NCI-H82 (cell line): ENCODE measurements at places on chromosomes 3 and 15.
A peak's percentile ranks its signal among the peaks of the same experiment; 100 is the strongest.

- DNase-seq, result no peak
Measured at GRCh38 chr3:170653801-170654200, 67.9 kb upstream of the SLC7A14 start.

- no peak for DNase-seq
Measured at GRCh38 chr3:160473221-160473620, 23.6 kb upstream of the TRIM59 start.

DNA sequence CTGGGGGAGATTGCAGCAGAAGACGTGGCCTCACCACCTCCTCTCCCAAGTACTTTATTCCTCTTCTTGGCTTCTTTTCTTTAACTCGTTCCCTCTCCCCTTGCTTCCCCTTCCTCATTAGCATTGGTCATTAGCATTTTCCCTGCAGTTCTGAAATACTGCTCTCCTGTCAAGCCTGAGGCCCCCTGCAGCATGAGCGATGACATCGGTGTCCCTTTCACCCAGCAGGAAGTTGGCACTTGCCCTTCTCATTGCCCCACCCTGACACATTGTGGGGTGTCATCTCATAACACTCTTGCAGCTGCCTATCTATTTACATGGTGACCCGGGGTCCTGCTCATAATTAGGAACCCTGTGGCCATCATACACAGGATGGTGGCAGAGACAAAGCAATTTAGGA lies 167.1 kb downstream of the ARRDC4 start:
- no peak for DNase-seq

DNA sequence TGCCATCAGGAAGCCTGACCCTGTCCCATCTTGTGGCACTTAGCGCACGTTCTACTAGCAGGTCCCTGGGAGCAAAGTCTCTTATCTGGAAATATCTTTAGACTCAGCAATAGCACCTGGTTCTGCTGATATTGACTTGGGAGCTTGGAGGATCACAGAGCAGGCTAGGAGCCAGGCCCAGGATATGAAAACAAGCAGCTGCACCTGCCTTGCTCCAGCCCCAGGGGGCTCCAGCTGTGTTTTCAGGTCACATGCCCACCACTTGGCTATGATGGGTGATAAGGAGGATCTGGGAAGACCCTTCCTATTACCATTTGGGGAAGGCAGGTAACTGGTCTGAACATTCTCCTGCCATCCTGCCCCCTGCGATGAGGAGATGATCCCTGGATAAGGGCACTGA lies 87.8 kb downstream of the C3orf70 start:
- no peak for DNase-seq

GRCh38 chr3:53084310-53085001 lies 38.6 kb upstream of the SFMBT1 start:
- no peak for DNase-seq

DNA sequence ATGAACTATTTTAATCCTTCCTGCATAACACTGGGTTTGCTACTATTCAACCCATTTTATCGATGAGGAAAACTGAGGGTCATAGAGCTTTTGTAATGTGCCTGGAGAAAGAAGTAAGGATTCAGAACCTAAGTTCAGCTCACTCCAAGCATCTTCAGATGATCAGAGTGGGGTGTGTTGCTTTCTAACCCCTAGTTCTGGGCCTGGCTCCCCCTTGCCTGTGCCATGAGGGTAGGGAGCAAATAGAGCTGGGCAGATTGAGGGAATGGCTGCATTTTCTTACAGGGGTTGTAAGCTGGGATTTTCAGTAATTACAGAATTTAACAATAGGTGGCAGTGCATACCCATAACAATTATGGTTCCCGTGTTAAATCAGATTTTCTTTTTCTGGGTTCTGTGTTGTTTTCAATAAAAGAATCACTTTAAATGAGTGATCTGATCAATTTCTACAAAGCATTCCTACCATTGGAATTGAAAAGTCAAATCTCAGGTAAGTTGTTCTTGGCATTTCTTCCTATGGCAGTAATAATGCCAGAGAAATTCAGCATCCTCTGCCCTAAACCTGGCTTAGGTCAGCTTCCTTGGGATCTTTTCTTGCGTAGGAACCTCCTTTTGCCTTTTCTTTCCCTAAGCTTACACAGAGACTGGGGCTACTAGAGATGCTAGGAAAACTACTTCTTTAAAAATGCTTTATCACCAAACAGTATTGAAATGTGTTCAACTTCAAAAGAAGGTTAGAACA lies 103.8 kb upstream of the IL12A start:
- DNase-seq, result peak; percentile 72

GRCh38 chr3:151969026-151969642 lies 95.7 kb downstream of the SUCNR1 start:
- no peak for DNase-seq

DNA sequence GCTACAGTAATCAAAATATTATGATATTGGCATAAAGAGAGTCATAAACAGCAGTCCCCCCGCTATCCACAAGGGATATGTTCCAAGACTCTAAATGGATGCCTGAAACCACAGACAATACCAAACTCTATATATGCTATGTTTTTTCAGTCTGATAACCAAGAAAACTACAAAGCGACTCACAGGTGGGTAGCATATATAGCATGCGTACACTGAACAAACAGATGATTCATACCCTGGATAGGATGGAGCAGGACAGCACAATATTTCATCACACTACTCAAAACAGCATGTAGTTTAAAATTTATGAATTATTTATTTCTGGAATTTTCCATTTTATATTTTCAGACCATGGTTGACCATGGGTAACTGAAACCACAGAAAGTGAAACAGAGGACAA lies 87.0 kb upstream of the PPP2R3A start:
- DNase-seq, result no peak

GRCh38 chr3:46549989-46550388 lies 16.1 kb downstream of the LRRC2 start:
- no peak for DNase-seq

- DNase-seq, result no peak
Measured at GRCh38 chr3:156298938-156299337, 178.6 kb downstream of the KCNAB1 start.

GRCh38 chr3:182683453-182683852 lies 109.9 kb upstream of the ATP11B start:
- DNase-seq, result peak; percentile 89

GRCh38 chr3:97960993-97961766 lies 11.1 kb downstream of the RIOX2 start:
- no peak for DNase-seq

GRCh38 chr15:60854858-60855564 lies 374.1 kb downstream of the RORA start:
- peak; percentile 60 for DNase-seq

- DNase-seq, result no peak
Measured at GRCh38 chr15:62209322-62209721, 44.2 kb upstream of the C2CD4B start.

DNA sequence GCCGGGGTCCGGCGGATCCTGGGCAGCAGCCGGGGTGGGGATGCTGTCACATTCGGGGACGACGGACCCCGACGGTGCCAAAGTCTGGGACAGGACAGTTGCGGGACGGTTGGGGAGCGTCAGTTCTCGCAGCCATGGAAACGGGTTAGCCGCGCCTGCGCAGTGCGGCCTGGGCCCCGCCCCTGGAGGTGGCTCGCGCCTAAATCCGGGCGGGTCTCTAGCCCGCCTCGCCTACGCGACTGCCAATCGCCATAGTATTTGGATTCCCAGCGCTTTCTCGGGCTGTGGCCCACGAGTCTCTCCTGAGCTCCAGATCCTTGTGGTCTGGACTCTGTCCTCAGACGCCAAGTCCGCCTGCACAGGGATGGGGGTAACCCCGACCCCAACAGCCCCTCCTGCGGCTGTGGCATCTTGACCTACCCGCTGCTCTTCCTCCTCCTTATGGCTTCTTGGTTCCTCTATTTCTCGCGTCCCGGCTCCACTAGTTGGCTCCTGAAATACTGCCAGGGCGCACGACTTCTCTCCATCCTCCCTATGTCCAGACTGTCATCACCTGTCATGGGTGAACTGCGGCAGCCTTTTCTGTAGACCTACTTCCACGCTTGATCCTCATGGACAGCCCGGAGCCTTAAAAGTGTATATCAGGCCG lies at the start of gene ZMYND10:
ZMYND10 (minus strand) TSS at position 147 of the 649 bp plus-strand sequence. CDS start 153 bp downstream, outside the sequence.
- peak; percentile 79 for DNase-seq

GRCh38 chr3:184249412-184250166 lies at the start of gene EEF1AKMT4:
Gene EEF1AKMT4 (plus strand): TSS chr3:184249672. CDS start chr3:184249695, 23 bp downstream.
- peak; percentile 100 for DNase-seq

GRCh38 chr3:172129498-172129849 lies 90.1 kb downstream of the FNDC3B start:
- no peak for DNase-seq

DNA sequence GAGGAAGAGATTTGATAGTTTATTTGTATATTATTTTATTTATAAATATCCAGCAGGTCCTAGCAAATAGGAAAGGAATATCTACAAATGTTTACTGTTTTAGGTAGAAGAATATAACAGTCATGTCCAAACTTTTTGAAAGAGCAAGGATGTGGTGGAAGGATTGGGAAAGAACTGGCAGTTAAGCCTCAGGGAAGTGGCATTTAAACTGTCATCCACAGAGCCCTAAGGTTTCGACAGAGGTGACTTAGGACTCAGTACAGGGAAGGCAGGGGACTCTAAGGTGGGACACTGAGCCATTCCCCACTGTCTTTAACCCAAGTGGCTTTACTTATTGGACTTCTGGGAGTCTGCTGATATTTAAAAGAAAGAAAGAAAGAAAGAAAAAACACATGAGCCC lies 11.8 kb upstream of the TMEM87A start:
- DNase-seq, result no peak
